ENCODE measurements at places on chromosomes 4 and X.

- peak; percentile 66 for DNase-seq
Measured at GRCh38 chr4:182975806-182976205, 58.6 kb upstream of the DCTD start.

- DNase-seq: no peak
Measured at GRCh38 chr4:83217721-83218522, 66.7 kb downstream of the COQ2 start.

DNA sequence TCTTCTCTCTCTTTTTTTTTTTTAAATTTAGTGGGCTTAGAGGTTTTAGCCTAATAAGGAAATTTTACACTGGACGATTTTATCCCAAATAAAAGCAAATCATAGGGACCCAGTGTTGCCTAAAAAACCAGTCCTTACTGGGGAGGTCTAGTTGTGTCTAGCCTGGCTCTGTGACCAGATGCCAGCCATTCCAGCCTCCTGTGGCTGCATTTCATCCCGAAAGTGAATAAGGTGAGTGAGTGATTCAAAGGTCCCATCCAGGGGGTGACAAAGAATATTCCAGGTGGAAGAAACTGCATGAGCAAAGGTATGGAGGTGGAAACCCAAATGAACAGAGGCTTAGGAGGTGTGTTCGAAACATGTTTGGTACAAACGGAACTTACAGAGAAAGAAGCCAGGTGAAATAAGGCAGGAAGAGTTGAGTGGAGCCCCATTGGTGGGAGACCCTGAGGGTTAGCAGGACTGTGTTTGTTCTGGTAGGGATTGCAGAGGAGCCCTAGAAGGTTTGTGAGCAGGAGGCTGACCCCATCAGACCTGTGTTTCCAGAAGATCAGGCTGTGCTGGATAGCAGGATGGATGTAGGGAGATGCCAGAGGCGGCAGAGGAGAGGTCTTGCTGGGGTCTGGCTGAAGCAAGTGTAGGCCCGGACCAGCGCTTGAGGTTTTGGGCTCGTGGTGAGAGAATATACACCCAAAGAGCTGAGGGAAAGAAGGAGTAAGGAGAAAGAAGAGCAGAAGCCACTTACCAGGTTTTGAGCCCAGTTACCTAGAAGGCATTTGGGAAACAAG lies 31.6 kb downstream of the PTTG2 start:
- DNase-seq: no peak

DNA sequence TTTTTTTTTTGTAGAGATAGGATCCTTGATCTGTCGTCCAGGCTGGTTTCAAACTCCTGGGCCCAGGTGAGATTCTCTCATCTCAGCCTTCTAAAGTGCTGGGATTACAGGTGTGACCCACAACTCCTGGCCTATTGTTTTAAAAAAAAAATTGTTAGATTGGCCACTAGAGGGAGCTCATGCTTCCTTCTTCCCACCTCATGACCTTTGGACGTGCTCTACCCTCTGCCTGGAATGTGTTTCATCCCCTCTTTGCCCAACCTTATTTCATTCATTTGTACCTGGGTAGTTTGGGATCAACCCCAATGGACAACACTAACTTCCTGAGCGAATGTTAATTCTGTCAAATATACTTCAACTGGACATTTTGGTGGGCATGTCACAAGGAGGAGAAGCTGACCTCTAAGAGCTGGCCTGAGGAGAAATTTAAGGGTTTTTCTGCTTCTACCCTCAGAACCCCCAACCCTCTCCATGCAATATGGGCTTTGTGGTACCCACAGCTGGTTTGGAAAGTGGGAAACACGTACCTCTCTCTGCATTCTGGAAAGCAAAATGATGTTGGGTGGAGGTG lies 6.4 kb downstream of the PPEF2 start:
- peak; percentile 45 for DNase-seq

DNA sequence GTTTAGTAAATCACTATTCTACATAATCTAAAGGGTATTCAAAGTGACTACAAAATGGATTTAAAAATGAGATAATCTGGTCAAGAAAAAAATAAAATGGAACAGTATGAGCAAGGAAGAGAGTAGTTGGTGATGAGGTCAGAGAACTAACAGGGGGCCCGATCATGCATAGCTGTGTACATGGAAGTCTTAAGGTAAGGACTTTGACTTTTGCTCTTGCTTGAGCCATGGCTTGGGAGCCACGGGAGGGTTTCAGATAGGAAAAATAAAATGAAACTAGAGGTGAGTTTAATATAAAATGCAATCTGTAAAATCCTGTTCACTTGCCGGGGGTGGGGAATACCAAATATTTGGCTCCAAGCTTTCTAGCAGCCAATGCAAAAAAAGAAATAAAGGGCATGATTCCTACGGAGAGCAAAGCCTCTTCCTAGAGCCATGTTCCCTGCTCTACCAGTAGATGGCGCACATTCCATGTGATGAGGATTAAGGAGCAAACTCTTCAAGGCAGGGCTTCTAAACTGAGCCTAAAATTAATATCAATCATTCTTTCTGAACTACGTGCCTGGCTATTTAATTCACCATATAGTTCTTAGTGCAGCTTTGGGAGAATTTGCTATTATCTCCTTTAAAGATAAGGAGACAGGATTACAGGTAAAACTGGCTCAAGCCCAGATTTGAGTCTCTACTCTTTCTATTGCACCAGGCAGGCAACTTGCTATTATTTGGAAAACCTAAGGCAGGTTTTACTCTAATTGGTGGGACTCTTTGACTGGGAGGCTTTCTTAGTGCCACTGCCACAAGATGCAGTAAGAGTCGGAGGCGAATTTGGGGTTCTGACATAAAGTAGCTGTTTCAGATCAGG lies 6.8 kb upstream of the CLCN5 start:
- DNase-seq: peak; percentile 50

DNA sequence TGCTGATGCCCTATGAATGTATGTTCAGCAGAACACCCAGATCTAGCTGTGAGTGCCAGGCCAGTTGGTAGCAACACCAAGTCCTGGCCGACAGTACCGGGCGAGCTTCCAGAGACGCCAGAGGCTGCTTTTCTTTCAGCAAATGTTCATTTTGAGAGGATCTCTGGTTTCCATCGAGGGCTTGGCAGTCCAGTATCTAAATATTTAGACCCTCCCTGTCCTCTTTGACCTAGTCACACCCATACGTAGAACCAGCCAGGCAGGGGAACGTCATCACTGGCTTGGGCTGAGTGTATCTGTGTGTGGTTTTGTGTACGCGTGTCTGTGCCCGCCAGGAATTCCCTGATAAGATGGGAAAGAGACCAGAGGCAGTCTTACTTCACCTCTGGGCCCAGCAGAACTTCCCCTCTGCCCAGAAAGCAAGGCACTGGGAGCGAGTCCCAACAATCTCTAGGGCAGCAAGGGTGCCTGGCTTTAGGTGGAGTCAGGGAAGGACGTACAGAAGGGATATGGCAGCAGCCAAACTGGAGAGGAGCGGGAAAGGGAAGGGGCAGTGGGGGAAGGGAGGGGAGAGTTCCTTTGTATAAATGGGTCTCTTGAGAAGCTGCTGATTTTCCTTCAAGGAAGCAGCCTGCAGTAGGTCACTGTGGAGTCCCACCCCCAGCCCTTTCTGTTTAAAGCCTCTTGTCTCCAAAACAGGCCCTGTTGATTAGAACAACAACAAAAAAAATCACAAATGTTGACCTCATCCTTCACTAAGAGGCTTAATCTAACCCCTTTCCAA lies 15.0 kb upstream of the ELF4 start:
- DNase-seq: peak; percentile 49

GRCh38 chr4:2417226-2417764 lies 1.1 kb downstream of the ZFYVE28 start:
- peak; percentile 38 for DNase-seq

GRCh38 chr4:74364652-74365491 lies at the start of gene EREG:
Gene EREG, plus strand, starts transcription at chr4:74365145. Its CDS starts 164 bp downstream, at chr4:74365309.
- peak; percentile 26 for DNase-seq

GRCh38 chr4:110634350-110635162 lies 11.7 kb upstream of the PITX2 start:
- no peak for DNase-seq

DNA sequence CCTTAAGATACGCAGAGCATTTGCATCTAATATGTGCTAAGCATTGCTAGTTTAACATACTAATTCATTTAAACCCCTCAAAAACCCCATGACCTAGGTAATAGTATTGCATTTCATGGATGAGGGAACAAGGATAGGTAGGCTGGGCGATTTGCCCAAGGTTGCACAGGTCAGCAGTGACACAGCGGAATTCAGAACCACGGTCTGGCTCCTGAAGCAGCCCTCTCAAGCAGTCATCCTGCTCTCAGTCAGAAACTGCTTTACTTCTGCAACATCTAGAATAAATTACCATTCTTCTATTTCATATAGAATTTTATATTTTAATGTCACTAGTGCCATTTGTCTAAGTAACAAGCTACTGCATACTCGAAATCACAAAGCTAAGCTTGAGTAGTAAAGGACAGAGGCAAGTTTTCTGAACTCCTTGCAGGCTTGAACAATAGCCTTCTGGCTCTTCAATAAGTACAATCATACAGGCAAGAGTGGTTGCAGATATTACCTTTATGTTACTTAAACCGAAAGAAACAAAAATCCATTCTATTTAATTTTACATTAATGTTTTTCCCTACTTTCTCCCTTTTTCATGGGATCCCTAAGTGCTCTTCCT lies 555 bp upstream of the SPP1 start:
- DNase-seq: no peak

GRCh38 chrX:138745196-138745595 lies 33.7 kb upstream of the FGF13 start:
- DNase-seq: peak; percentile 32

DNA sequence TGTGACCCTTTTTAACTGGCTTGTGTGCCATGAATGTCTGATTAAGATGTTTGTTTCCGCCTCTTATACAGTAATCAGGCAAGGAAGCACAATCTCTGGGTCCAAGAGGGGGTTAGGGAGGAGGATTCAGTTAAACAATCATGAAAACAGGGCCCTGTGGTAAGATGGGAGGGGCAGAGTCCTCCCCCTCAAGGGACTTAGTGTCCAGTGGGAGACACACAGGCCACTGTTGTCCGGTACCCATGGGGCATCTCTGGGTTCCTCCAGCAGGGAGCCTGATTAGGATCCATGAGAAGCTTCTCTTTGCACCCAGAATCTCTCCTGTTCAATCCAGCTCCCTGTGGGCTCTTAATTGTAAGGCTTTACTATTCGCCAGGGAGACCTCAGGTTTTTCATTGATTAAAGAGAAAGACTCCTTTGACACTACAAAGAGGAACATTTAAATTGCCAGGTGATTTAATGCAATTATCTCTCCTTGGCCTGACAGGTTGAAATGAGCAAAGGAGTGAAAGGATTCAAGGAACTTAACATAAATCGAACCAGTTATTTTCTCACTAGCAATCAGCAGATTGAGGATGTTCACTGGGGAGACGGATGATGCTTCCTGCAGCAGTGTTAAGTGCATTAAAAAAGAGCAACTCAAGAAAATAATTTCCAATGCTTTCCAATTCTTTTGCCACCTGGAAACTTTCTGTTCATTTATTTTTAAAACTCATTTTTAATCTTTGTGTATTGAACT lies 225.4 kb downstream of the PTTG2 start:
- DNase-seq: no peak

DNA sequence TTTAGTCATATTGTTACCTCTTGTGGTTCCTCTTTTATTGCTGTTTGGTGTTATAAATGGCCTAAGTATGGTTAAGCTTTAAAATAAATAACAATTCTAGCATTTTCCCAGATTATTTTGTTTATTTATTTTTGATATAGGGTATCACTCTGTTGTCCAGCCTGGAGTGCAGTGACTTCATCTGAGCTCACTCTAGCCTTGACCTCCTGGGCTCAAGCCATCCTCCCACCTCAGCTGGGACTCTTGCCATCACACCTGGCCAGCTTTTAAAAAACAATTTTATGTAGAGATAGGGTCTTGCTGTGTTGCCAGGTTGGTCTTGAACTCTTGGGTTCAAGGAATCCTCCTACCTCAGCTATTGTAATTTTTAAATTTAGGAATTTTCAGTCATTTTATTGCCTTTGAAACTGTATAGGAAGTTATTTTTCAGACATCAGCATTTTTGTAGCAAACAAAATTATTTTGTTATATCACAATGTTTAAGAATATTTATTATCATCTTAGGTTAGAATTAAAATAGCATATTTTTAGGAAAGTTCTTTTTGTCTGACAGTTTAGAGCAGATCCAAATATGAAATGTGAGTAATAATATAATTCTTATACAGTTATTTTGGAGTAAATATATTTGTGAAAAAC lies 66.3 kb upstream of the RHOH start:
- DNase-seq: no peak

DNA sequence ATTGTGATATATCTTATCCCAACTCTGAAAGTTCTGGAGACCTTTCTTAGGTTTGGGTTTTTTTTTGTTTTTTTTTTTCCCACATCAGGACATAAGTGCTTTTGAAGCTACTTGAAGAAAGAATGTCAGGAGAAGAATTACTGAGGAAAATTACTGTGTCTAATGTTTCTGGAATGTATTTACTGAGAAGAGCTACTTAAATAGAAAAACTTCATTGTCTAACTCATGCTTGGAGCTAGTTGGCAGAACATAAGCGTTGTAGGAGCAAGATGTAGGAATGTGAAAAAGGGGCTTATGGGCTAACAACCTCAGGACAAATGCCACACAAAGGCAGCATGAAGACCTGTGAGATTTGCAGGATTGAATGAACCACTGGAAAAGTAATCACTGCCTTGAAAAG lies 166.6 kb upstream of the GLRA2 start:
- DNase-seq: peak; percentile 16

GRCh38 chrX:13638826-13639225 lies 14.1 kb upstream of the TCEANC start:
- no peak for DNase-seq

All from AG20443 (cell line).